ENCODE measurements at places on chromosomes 6 and 20.

DNA sequence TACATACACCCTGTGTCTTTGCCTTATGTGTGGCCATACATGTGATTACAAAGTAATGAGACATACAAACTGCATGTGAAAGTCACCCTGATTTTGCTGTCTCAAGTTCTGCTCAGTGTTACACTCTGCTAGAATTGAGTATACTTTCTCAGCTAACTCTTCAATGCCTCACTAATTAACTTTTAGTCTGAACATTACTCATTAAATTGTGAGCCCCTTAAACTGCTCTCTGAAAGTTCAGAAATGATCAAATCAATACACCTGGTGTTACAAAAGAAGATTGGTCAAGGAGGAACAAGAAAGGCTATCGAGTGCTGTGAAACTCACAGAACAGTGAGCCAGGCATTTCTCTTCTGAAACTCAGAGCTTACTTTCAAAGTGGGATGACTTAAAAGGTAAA, 71.3 kb downstream of the MKKS start:
- no peak for DNase-seq

- no peak for DNase-seq
Measured at GRCh38 chr6:104887350-104887749, 27.6 kb upstream of the HACE1 start.

- no peak for DNase-seq
Measured at GRCh38 chr6:169288591-169288990, 34.9 kb upstream of the THBS2 start.

- no peak for DNase-seq
Measured at GRCh38 chr6:159513074-159513720, 179.8 kb downstream of the SOD2 start.

GRCh38 chr6:147080225-147080624, 124.0 kb upstream of the STXBP5 start:
- no peak for DNase-seq

DNA sequence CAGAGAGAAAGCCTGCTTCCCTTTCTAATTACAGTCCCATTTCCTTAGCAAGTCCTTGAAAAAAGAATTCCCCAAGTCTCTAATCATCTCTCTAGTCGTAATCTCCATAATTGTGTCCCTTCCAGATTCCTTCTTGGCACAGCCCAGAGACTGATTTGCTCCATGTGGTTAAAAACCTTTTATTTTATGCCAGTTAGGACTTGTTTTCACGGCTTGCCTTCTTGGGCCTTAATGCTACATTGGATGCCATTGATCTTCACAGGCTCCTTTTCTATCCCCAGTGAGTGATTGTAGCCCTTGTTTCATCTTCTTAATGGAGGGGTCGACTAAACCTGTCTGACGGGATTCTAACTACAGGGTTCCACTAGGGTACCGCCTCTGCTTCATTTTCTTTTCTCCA, 650.6 kb upstream of the ARID1B start:
- no peak for DNase-seq

GRCh38 chr6:138229663-138230179, 11.4 kb upstream of the PBOV1 start:
- DNase-seq, result no peak

DNA sequence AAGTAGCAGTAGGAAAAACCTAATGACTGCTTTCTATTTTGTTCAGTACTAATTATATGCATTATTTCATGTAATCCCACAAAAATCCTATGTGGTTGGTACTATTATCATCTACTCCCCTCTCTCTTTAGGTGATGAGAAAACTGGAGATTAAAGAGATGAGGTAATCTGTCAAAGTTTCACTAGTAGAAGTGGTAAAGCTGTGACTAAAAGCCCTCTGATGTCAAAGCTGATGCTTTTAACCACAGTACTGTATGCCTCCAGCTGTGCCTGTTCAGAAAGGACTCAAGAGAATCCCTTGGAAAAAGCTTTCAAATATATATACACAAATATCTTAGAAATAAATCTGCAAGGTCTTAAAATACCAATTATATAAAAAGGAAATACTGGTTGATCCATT, 38.0 kb downstream of the PHIP start:
- no peak for DNase-seq

DNA sequence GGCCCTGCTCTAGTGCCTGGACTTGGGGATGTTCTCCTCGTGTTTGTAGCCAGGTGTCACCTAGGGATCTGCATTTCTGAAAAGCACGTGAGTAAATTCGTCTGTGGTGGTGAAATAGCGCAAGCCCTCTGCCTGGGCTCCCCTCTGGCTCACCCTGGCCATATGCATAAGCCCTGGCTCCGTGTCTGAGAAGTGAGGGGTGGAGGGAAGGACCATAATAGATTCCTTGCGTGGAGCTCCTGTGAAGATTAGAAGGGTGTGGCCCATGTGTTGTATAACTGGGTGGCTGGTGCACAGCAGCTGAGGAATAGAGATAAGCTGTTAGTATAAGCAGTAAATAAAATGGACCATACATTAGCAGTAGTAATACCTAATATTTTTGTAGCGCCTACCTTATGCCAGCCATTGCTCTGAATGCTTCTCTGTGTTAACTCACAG, 4.8 kb downstream of the BCAS1 start:
- DNase-seq, result no peak

DNA sequence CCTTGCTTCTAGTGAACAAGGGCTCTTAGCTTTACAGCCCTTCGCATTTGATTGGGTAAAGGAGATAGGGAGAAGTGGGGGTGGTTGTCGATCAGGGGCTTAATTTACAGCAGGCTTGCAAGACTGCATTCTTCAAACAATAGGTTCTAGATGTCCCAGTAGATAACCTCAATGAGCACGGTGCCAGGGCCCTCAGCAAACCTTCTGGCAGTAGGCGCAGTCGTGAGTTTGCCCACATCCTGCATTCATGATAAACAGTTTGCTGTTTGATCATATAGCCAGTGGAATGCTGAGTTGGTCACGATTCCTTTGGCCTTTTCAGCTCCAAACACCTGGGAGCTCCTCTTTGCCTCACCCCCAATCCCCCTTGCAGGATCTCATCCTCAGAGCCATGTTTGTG, 27.5 kb downstream of the SUN5 start:
- DNase-seq, result no peak

GRCh38 chr6:36110050-36110449, 20.3 kb upstream of the MAPK13 start:
- DNase-seq, result no peak

GRCh38 chr6:5726976-5727718, 279.6 kb downstream of the NRN1 start:
- no peak for DNase-seq

GRCh38 chr6:65709099-65709830, 2.2 kb upstream of the EYS start:
- DNase-seq, result no peak

GRCh38 chr6:90266905-90267621, 29.6 kb downstream of the BACH2 start:
- DNase-seq, result no peak

GRCh38 chr6:98648211-98648914, 186.0 kb upstream of the POU3F2 start:
- no peak for DNase-seq

DNA sequence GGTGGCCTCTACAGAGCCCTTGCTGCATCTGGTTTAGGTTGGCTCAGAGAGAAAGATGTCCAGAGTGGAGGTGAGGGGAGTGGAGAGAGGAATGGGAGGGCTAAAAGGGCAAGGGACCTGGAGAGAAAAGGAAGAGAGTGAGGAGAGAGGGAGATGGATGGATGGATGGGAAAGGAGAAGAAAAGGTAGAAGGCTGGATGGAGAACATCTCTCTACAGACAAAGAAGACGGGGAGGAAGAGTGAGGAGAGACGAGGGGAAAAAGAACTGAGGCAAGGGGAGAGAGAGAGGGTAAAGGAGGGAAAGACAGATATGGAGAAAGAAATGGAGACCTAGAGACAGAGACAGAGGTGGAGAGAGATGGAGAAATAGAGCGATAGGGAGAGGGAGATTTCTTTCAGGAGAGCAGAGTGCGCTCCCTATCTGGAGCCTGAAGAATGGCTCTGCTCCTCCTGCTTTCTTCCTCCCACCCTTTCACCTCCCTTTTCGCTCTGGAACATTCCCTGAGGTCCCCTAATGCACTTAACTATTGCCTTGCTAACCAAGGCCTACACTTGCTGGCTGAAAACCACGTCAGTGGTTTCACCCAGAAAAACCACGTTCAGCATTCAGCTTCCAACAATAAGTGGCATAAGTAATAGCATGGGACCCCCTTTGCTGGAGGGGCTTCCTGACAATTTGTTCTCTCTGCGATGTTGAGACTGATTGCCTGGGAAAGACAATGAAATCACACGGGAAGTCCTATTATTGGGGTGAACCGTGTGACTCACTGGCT, 286.3 kb downstream of the CDH26 start:
- no peak for DNase-seq

- peak; percentile 16 for DNase-seq
Measured at GRCh38 chr6:108872141-108872557, 23.9 kb downstream of the ARMC2 start.

DNA sequence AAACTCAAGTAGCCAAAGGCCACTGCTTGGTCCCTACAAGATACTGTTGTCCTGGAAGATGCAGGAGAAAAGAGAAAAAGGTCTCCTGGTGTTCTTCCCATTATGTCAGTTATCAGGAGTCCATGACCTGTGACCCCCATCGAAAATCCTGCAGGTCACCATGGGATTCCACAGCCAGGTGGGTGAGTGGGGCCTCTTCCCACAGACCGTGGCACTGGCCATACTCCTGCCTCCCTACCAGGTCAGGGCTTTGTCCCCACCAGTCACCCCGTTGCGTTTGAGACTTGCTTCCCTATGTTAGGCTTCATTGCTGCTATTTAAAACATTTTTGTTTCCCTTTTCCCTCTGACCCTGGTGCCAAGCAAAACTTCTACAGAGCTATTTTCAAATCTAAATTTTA, 60.6 kb downstream of the GNAS start:
- no peak for DNase-seq

DNA sequence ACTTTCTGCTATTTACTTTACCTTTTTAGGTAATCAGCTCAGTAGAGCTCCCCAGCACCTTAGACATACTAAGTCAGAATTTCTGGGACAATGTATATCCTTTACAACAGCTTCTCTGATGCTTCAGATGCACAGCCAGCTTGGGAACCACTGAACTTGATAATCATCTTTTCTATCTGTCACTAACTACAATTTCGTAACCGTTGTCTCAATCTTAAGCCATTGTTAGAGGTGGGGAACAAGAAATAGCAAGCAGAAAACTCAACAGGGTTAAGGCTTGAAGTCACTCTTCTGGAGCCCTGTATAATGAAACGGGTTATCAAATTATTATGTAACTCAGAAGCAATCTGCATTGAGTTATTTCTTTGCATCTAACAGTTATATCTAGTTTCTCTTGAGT, 47.1 kb downstream of the CD109 start:
- no peak for DNase-seq

GRCh38 chr6:156398371-156398770, 378.8 kb upstream of the ARID1B start:
- no peak for DNase-seq

- DNase-seq, result no peak
Measured at GRCh38 chr20:1297486-1297885, 31.4 kb downstream of the SNPH start.

- DNase-seq, result no peak
Measured at GRCh38 chr6:79570129-79571029, 33.1 kb upstream of the LCA5 start.
